ENCODE measurements at places on chromosomes 6 and 20.

- no peak for DNase-seq
Measured at GRCh38 chr6:89975991-89976693, 81.9 kb downstream of the GJA10 start.

GRCh38 chr20:55375920-55376319 lies 629.4 kb downstream of the CBLN4 start:
- no peak for DNase-seq

DNA sequence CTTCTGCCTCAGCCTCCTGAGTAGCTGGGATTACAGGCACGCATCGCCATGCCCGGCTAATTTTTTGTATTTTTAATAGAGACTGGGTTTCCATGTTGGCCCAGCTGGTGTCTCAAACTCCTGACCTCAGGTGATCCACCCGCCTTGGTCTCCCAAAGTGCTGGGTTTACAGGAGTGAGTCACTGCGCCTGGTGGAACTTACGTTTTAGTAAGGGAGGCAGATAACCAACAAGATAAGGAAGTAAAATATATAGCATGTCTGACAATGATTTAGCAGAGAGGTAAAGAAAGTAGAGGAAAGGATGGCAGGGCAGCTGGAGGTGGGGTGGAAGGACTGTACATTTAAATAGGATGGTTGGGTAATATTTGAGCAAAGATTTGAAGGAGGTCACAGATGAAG lies 12.8 kb upstream of the MYMX start:
- no peak for DNase-seq

DNA sequence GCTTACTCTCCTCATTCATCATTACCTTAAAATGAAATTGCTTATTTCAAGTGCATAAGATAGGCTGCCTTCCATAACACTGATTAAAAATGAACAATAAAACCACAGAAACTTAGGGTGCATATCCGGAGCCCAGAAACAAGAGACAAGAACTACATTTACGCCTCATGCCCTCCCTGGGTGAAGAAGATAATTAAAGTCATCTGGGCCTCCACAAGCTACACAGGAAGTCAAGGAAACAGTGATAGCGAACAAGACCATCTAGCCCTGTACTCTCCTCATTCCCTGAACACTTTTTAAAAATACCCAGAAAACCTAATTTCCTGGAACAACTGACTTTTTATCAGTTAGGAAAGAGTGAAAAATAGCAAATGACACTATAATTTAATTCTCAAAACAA lies 6.3 kb downstream of the SOD2 start:
- DNase-seq: no peak

DNA sequence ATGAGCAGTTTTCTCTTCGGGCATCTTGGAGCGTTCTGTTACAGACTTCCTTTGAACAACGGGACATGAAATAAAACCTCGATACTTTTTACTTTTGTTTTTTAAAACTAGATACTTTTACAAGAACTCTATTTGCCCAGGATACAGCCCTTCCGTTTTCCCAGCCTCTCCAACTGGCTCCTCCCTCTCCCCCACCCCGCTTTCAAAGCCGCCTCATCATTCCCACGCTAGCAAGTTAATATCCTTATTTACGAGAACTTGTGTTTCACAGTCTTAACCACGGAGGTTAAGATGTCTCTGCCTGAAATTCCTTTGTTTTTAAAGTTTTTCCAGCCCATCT lies 241 bp upstream of the CFAP206 start:
- no peak for DNase-seq

DNA sequence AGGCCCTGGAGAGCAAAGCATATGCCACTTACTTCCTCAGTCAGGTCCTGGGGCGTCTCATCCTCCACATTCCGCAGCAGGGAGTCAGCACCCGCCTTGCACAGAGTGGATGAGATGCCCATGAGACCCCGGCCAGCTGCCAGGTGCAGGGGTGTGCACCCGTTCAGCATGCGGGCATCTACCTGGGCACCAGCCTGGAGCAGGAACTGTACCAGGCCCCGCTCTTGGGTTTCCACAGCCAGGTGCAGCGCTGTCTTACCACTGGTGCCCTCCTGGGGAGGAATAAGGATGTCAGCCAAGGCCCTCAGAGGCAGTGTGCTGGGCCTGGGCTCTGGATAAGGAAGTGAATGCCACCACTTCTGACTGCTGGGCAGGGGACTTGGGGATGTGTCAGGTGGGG lies 2.7 kb upstream of the SLC35B2 start:
- DNase-seq: no peak

GRCh38 chr6:5906340-5906670 lies 100.4 kb downstream of the NRN1 start:
- no peak for DNase-seq

DNA sequence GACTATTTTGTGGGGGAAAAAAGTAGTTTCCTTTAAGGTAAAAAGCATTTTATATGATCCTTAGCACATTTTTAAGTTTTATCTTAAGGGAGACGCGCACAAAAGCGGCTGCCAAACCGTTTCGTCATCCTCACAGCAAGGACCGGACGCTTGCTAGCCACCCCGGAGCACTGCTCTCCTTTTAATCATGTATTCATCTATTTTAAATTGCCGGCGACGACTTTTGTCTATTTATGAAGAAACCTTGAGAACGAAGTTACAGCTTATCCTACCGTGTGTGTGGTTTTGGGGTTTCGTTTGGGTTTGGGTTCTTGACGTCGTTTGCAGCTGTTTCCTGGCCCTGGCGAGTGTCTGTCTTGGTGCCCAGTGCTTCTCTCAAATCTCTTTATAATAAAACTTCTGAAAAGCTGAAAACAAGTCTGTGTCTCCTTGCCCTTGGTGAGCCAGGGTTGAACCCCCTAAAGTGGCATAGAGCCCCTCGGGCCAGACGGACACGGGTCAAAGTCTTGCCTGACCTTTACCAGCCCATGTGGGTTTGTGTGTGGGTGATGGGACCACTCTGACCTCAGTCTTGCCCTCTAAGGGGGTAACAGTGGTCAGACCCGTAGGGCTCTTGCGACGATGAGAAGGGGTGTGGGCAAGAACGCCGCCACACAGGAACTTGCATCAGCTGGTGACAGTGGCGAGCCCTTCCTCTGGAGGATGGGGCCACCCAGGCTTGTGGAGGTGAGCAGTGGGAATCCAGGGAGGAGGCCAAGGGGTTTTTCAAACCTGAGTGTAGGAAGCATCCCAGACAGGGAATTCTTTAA lies 117.6 kb downstream of the JPH2 start:
- no peak for DNase-seq

DNA sequence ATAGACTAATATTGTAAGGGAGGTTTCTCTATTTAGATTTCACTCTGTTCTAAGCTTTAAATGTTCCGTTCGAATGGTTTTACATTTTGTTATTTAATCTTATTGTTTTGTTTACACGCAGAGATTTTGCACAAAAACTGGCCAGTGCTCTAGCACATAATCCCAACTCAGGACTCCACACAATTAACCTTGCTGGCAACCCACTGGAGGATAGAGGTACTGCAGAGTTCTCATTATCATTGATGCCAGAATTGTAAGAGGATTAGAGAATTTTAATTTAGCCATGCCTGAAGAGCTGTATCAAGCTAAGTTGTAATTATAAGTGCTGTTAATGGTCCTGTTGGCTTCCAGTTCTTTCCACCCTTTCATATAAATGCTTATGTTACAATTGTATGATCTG lies 179.7 kb upstream of the SCGN start:
- no peak for DNase-seq

- no peak for DNase-seq
Measured at GRCh38 chr6:107756660-107757355, 67.3 kb downstream of the SCML4 start.

DNA sequence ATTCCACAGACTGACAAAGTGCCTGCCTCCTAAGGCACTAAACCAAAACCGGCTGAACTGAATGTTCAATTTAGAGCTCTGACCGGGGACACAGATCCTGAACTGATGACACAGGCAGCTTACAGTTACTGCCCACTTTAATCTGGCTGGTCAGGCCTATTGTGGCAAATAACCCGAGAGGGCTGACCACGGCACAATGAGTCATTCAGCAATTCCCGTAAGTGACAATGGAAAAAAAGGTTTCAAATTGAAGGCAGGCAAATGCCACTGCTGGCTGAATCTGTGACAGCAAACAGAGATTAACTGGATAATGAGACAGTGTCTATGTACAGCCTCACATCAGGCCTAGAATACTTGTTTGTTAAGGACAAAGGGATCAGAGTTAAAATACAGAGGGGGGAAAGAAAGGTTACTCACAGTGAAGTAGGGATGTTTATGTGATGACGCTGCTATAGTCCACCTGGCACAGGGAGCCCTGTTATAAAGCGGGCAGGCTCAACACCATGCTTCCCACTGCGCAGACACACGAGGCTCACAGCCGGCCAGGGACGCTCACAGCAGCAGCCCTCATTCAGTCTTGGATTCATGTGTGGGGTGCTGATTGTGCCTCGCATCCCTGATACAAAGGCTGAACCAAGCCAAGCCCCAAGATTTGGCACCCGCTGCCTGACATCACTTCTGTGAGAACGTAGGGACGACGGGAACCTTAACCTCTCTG lies 54.4 kb downstream of the RTN4IP1 start:
- DNase-seq: no peak

DNA sequence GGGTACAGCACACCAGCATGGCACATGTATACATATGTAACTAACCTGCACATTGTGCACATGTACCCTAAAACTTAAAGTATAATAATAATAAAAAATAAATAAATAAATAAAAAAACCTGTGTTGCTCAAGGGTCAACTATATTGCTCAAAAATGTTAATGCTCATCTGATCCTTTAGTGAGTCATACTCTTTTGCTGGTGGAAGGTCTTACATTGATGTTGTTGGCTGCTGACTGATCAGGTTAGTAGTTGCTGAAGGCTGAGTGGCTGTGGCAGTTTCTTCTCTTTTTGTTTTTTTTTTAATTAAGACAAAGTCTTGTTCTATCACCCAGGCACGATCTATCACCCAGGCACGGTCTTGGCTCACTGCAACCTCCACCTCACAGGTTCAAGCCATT lies 29.6 kb upstream of the SMIM26 start:
- DNase-seq: no peak

DNA sequence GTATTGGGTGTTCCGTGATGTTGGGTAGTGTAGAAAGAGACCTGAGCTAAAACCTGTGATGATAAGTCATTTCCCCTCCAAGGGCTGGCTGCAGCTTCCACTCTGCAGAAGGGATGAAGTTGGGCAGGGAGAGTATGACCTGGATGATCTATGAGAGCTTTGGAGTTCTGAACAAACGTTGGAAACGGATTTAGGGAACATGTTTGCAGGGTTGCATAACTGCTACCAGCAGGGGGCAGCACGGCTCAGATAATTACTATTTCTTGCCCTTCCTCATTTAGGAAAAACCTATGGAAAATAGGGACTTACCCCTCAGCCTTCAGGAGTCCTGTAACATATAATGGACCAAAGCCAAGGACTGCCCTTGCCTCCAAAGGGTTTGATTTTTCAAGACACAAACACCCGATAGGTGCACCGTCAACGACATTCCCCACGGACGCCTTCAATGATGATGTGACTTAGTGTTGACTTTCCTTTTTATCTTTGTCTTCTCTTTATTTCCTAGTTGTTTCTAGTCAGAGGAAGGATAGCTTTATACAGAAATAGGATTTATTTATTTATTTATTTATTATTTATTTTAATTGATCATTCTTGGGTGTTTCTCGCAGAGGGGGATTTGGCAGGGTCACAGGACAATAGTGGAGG lies 164.9 kb upstream of the SASH1 start:
- peak; percentile 75 for DNase-seq

- DNase-seq: no peak
Measured at GRCh38 chr20:46550461-46550860, at the start of gene OCSTAMP. OCSTAMP (minus strand) TSS chr20:46550654; CDS start chr20:46550560, 94 bp downstream.

- DNase-seq: no peak
Measured at GRCh38 chr6:169172456-169172855, 81.2 kb downstream of the THBS2 start.

DNA sequence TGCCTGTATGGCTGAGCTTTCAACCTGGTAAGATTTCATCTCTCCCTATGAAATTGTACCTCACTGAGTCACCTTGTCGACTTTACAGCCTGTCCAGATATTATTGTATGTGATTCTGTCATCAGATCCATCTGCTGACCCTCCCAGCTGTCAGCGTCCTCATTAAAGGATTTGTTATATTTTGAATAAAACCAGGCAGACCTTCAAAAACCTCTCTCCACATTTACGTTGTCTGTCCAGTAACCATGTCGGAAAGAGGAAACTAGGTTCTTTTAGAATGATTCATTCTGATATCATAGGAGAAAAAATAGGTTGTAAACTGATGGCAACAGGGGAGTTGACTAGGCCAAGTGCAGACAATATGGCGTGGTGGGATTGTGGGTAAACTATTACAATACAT lies 38.5 kb downstream of the TSPYL4 start:
- DNase-seq: no peak

- no peak for DNase-seq
Measured at GRCh38 chr20:49948809-49949507, 12.8 kb downstream of the RNF114 start.

GRCh38 chr6:135227758-135228157 lies 46.6 kb downstream of the MYB start:
- no peak for DNase-seq

DNA sequence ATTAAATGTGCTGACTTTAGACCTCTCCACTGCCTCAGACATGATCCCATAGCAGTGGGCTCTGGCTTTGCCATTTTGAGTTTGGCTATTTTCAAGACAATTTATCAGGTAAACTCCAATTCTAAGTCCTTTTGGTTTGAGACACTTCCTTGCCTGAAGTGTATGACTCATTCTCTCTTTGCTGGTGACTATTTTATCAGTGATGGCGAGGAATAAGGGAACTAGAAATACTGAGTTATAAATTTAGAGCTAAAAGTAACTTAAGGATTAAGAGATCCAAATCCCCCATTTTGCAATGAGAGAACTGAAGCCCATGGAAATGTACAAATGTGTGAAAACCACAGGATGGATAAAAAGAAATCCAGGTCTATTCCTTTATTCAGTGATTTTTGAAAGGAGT lies 30.9 kb upstream of the CD83 start:
- DNase-seq: no peak

DNA sequence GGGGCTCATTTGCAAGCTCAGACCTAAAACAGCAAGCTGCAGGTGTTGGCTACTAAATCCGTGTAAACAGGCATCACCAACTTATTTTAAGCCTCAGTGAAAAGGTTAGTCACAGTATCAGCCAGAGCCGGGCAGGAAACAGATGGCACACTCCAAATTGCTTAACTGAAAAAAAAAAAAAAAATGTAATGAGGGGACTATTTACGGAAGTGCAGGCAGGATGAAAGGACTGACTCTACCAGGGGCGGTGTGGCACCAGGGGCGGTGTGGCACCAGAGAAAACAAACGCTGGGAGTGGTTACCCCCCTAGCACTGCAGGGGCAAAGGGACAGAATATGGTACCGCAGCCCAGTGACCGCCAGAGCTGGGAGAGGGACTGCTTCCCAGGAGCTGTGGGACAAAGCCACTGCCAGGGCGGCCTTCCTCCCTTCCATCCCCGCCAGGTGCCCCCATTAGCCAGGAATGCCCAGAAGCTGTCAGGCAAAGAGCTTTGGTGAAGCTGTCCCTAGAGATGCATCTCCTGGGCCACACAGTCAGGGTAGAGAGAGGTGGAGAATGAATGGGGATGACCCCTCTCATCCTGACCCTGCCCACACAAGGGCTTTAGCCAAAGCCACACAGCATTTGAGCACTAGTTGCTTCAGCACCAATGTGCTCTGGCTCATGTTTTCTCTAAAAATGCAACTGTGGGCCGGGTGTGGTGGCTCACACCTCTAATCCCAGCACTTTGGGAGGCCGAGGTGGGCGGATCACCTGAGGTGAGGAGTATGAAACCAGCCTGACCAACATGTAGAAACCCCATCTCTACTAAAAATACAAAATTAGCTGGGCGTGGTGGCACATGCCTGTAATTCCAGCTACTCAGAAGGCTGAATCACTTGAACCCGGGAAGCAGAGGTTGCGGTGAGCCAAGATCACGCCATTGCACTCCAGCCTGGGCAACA lies 39.6 kb upstream of the GFOD1 start:
- DNase-seq: peak; percentile 51

Measured in lower lobe of right lung (tissue), 2 donors.